ENCODE measurements at places on chromosomes 3 and 15.

- no peak for DNase-seq
Observed at GRCh38 chr15:74799255-74799855, 13.3 kb upstream of the LMAN1L start.

GRCh38 chr15:38128341-38128781 lies 124.3 kb upstream of the SPRED1 start:
- DNase-seq: peak; percentile 70

GRCh38 chr15:77857419-77857818 lies 220.1 kb downstream of the TBC1D2B start:
- no peak for DNase-seq

GRCh38 chr3:79032686-79033318 lies 735.0 kb downstream of the ROBO1 start:
- DNase-seq: peak; percentile 69

- DNase-seq: no peak
Observed at GRCh38 chr15:80564056-80564455, 131.1 kb upstream of the ABHD17C start.

DNA sequence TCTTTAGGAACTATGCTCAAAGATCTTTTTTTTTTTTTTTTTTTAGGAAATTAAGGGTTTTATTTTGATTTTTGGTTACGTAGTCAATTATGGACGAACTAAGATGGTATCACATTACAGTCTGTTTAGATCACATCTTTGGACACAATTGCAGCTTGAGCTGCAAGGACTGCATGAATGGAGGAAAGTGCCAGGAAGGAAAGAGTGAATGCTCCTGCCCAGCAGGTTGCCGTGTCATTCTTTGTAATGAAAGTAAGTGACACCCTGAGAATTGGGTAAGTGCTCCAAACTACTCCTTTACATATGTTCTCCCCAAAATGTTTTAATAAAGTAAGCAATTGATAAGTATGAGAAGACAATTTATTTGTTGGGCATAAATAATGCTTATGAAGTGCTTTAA lies 716.5 kb upstream of the GOLIM4 start:
- no peak for DNase-seq

GRCh38 chr3:13277860-13278531 lies 142.1 kb downstream of the NUP210 start:
- no peak for DNase-seq

DNA sequence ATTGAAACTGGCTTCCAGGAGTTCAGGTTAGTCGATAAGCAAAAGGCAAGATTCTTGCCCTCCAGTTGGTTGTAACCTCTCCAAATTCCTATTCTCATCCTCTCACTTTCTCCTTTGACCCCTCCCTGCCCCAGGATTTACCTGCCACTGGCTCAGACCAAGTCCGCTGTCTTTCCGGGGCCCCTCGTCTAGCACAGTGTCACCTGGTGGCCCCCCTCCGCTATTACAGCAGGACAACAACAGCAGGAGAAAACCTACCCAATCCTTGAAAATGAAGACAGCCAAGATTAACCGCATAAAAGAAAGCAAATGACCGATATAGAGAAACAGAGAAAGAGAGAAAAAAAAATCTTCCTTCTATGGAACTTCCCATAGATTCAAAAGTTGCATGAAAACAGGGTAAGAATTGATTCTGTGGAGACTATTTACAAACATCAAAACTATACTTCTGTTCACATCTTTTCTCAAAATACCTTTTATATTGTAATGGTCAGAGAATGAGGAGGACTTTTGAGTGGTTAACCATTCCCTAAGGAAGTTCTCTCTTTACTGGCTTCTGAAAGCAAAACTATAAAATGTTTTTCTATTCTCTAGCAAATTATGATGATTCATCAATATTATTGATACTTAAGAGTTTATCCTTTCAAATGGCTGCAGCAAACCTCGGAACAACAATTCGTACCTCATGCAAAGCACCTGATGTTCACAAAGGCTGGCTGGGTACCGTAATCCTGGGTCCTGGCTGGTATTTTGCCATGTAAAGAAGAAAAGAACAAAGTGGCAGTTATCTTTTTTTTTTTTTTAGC lies 10.0 kb upstream of the ST8SIA2 start:
- DNase-seq: peak; percentile 11

GRCh38 chr15:72285402-72285801 lies 13.0 kb upstream of the PARP6 start:
- no peak for DNase-seq

DNA sequence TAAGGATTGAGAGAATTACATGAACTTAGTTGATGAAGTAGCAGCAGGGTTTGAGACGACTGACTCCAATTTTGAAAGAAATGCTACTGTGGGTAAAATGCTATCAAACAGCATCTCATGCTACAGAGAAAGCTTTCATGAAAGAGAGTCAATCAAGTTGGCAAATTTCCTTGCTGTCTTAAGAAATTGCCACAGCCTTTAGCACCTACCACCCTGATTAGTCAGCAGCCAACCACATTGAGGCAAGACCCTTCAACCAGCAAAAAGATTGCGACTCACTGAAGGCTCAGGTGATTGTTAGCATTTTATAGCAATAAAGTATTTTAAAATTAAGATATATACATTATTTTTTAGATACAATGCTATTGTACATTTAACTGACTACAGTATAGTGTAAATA lies 80.9 kb downstream of the RAP2B start:
- DNase-seq: peak; percentile 51

- peak; percentile 91 for DNase-seq
Observed at GRCh38 chr3:117036259-117036799, 326.8 kb downstream of the TUSC7 start.

DNA sequence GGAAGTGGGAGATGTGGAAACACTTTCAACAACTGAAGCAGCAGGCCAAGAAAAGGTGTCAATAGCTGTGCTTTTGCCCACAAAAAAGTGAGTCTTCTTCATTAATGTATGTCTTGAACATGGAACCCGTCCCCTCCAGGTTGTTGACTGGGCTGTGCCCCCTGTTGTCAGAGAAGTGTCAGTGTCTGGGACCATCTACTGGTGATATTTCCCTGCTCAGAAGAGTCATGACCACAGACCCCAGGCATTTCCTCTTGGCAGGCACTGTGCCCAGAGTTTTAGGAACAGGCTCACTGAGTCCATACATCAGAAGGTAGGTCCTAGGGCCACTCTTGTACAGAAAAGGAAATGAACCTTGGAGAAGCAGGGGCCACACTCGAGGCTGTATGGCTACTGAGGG lies 54.8 kb upstream of the LARS2 start:
- peak; percentile 16 for DNase-seq
